C1 segment of cervical spinal cord (tissue), 14 donors: ENCODE measurements at places on chromosomes 5 and 9.

- DNase-seq = no peak
These were observed 342.4 kb upstream of the CD180 start for GRCh38 chr5:67538855-67539506.

GRCh38 chr5:176355400-176356178 lies 6.0 kb downstream of the KIAA1191 start:
- no peak for DNase-seq

- no peak for DNase-seq
These were observed 67.1 kb upstream of the GAS1 start for GRCh38 chr9:87014436-87014835.

DNA sequence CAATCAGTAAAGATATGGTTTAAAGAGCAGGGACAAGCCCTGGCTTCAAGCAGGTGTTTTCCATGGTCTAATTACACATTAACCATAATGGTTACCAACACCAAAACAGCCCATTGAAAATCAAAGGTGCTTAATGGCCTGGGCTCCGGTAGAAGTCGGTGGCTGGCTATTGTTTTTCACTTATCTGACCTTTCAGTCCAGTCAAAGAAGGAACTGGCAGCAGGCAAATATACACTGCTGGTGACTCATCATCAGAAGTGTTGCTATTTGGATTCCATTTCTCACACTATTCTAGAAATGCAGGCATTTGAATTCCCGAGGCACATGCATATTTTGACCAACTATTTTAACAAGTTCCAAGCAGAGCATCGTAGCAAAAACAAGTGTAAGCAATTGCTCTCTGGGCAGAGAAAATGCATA lies 26.3 kb upstream of the GABRP start:
- DNase-seq = no peak

DNA sequence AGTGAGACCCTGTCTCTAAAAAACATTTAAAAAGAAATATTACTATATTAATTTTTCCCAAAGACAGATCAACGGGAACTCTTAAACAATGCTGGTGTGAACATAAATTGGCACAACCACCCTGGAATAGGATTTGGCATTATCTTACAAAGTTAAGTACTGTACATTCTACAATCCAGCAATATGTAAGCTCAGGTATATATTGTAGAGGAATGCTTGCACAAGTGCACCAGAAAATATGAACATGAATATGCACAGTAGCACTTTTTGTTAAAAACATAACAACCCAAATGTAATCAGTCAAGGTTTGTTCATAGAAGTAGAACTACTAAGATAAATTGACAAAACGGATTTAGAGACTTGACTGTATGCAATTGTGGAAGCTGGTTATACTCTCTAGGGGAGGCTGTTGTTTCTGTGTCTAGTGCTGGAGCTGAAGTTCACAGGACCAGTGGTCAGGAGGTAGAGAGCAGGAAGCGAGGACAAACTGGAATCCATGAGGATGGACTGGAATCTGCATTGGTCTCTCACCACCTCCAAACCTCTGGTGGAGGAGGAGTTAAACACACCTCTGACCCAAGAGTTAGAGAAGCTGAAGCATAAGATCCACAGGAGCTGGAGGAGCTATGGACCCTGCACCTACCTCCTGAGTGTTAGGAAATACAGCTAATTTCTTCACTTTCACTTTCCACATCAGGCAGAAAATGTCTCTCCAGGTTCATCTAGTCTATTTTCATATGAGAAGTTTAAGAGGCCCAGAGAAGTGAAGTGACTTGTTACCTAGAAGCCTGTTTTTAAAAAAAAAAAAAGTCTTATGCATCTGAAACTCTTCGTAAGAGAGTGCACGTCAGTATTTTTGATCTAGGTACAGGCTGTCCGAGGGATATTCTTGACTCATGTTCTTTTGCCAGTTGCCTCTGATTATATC lies 20.3 kb upstream of the RIC1 start:
- DNase-seq = no peak

DNA sequence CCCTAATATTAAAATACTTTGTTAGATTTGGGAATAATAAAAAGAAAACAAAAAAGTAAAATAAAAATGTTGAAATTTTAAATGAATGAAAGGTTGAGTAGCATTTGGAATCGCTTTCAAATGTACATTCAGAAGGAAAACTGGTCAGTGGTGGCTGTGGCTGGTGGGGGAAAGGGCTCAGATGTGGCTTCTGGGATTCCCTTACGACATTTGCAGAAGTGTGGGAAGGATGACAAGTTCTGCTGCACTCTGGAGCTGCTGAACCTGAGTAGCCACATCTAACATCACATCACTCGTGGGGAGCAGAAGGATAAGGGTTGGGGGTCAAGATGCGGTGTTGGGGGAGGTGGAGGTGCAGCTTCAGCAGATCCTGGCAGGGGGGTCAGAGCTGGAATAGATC lies 25.6 kb upstream of the CAST start:
- DNase-seq = no peak
